Lower leg skin (tissue), 4 donors: ENCODE measurements at places on chromosomes 16 and 17. TPM values are rescaled to one million over a fixed set of nuclear protein-coding genes. Genes with fewer than 3 reads are reported as not detected.

- DNase-seq, result no peak
Measured at GRCh38 chr16:69436896-69437295, 12.5 kb downstream of the CYB5B start.

DNA sequence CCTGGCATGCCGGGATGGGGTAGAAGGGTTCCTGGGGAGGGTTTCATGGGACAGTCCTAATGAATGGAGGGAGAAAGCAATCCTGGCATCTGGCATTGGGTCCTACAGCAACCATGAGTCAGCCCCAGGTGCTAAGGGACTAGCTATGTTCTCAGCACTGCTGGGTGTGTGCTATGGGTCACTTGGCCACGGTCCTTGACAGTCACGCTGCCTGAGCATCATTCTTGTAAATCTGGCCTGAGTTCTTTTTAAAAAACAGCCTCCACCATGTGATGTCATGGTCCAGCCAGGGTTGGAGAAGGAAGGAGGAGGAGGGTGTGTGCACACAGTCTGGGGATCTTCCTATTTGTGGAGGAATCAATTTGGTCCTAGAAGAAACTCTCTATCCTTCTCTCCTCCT lies 6.2 kb upstream of the RAMP2 start:
- DNase-seq, result peak; percentile 83

DNA sequence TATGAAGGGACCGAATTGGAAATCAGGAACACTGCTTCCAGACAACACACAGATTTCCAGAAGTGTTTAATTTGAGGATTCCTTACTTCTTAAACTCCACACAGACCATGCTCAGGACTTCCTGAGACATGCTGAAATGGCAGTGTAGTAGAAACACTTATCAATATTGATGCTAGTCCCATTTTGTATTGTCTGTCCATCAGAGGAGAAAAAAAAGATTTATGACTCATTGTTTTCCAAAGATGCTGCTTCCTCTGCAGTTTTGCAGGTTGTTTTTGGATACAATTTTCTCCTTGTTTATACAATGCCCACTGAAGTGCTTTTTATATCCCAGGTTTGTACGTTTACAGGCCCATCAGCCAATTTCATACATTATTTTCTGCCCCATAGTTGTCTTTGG lies 68.3 kb upstream of the TANC2 start:
- no peak for DNase-seq

DNA sequence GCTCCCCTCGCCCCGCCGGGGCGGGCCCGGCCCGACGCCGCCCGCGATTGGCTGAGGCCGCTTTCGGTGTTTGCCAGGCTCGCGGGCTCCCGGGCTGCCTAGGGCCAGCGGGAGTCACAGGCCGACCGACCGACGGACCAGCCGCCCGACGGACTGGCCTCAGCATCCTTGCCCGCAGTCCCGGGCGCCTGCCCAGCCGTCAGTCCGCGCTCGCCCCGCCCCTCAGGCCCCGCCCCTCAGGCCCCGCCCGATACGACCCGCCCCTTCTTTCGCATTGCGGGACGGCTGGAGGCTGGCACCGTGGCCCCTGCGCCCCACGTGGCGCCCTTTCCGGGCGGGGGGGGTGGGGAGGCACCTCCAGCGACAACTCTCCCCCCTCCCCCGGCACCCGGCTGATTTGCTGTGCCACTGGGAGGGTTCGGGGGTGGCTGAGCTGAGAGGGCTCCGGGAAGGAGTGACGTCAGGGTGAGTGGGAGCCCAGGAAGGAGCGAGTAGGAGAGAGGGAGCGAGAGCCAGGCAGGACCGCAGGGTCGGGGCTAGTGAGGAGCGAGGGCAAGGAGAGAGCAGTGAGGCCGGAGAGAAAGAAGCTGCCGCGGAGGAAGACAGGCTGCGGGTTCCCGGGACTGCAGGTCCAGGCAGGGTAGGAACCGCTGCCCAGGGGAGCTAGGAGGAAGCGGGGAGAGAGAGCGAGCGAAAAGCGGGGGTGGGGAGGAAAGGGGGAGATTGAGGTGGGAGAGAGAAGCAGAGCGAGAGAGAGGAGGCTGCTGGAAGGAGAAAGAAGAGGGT lies at the start of gene ASPHD1:
ASPHD1 (plus strand) TSS at position 387 of the 786 bp plus-strand sequence. CDS start 484 bp downstream, outside the sequence.
- DNase-seq, result no peak

GRCh38 chr16:79690159-79690558 lies 89.6 kb upstream of the MAF start:
- DNase-seq, result no peak

DNA sequence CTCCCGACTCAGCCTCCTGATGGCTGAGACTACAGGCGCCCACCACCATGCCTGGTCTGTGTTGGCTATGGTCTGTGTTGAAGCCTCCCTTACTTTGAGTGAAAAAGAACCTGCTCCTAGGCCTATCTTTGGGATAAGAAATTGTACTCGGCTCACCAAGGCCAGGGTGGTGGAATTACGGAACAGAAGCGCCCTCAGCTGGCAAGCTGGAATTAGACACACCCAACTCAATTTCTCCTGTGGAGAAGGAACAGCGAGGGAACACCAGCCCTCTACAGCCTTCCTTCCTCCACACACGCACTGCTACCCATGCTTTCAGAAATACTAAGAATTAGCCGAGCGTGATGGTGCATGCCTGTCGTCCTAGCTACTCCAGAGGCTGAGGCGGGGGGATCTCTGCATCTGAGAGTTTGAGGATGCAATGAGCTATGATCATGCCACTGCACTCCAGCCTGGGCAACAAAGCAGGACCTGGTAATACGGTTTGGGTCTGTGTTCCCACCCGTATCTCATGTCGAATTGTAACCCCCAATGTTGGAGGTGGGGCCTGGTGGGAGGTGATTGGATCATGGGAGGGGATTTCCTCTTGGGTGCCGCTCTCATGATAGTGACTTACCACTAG lies 40.1 kb upstream of the RBBP6 start:
- no peak for DNase-seq

DNA sequence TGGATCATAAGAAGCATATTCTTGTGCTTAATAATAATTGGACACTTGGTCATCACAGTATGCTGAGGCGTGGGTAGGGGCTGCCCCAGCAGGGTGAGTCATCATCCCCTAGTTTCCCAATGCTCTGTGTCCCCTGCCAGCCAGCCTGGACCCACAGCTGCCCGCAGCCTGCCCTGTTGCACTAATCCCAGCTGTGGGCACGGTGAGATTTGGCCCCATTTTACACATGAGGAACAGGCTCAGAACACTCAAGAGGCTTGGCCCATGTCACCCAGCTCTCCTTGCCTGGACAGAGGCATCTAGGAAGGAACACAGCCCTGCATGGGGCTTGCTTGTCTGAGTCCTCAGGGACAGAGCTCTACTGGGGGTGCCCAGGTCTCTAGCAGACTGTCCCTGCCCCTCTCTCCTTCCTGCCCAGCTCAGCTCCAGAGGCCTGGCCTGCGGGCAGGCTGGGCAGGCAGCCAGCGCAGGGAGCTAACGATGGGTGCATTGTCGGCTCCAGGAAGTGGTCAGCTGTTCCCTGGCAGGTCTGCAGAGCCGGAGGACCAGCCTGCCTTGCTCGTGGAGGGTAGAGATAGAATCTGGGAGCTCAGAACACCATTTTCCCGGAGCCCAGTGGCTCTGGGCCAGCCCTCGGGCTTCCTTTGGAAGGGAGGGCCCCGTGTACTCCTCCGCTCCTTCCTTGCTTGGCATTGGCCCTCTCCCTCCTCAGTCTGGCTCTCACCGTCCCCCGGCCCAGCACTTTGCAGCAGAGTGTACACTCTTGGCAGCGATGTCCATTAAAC lies 189.4 kb downstream of the RAB11FIP4 start:
- peak; percentile 88 for DNase-seq

DNA sequence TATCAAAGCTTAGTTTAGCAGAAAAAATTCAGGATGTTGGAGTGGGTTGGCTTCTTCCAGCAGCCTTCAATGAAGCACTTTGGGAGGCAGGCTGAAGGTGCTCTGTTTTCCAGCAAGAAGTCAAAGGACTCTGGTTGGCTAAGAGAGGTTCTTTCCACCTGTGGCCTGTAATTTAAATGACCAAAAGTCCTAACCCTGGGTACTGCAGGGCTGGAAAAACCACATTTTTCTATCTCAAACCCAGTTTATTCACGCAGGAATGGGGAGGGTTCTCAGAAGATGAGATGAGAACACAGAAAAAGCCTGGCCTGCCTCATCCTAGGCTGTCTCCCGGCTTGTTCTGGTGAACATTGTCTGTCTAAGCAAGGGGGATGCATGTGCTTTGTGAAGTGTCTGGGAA lies 68.6 kb upstream of the ZFHX3 start:
- DNase-seq, result no peak

KRT12 gene
- total RNA-seq, result not detected

RGS11 gene
- total RNA-seq, result 0.86 TPM

GRCh38 chr17:77382966-77383612 lies 242.3 kb downstream of the SEC14L1 start:
- no peak for DNase-seq

- DNase-seq, result no peak
Measured at GRCh38 chr17:67511012-67511411, 133.9 kb downstream of the PITPNC1 start.

DNA sequence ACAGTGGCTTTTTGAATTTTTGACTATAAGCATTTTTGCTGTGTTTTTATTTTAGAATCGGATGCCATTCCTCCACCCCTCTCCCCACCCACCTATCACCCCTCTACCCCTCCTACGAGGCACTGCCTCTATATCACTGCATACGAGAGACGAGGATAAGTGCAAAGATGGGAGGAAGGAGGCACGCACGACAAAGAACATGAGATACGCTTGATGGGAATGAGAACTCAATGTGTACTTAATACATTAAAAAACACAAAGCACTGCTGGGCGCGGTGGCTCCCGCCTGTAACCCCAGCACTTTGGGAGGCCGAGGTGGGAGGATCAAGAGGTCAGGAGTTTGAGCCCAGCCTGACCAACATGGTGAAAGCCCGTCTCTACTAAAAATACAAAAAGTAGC lies 8.8 kb upstream of the USP43 start:
- no peak for DNase-seq

DNA sequence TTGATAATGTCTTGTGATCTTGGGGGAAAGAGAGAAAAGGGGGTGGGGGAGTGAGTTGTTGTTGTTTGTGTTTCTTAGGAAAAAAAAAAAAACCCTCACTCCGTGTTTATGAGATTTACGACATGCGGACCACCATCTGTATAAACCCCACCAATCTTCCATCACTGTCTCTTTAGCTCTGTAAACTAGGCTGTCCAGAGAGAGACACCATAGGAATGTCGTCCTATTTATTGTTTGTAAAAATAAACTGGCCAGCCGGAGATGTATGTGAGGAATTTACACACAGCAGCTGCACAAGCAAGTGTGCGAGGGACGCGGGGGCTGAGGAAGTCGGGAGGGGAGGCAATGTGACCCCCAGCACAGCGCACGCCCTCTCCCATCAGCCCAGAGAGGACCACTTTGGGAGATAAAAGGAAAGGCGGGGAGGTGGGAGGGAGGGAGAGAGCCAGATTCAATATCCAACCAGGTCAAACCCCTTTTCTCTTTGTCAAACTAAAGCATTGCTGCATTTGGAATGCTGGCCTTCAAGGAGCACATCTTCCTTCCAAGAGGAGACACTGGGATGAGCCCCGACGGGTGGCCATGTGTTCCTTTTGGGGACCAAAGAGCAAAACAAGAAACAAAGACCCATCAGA lies 136.2 kb upstream of the SALL1 start:
- DNase-seq, result no peak

DNA sequence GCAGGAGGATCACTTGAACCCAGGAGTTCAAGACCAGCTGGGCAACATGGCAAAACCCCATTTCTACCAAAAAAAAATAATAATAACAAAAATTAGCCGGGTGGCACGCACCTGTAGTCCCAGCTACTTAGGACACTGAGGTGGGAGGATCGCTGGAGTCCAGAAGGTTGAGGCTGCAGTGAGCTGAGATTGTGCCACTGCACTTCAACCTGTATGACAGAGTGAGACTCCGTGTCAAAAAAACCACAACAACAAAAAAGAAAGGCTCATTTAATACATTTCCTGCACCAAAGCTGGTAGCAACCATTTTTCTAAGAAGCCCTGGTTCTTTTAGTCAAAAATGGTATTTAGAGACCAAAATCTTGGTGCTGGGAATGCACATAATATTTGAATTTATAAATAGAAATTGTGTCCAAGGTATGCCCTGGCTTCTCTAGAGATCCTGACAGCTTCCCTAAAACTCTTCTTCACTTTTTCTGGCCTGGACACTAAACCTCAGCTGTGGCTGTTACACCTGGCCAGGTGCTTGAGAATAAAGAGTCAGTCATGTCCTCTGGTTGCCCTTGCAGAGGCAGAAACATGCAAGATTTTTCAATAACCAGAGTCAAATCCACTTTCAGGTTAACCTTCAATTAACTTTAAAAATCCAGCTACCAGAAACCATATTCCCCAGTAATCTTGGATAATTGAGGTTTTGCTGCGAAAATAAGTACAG lies 35.9 kb downstream of the SCNN1B start:
- DNase-seq, result no peak

- DNase-seq, result no peak
Measured at GRCh38 chr16:85999778-86000177, 100.8 kb downstream of the IRF8 start.

DNA sequence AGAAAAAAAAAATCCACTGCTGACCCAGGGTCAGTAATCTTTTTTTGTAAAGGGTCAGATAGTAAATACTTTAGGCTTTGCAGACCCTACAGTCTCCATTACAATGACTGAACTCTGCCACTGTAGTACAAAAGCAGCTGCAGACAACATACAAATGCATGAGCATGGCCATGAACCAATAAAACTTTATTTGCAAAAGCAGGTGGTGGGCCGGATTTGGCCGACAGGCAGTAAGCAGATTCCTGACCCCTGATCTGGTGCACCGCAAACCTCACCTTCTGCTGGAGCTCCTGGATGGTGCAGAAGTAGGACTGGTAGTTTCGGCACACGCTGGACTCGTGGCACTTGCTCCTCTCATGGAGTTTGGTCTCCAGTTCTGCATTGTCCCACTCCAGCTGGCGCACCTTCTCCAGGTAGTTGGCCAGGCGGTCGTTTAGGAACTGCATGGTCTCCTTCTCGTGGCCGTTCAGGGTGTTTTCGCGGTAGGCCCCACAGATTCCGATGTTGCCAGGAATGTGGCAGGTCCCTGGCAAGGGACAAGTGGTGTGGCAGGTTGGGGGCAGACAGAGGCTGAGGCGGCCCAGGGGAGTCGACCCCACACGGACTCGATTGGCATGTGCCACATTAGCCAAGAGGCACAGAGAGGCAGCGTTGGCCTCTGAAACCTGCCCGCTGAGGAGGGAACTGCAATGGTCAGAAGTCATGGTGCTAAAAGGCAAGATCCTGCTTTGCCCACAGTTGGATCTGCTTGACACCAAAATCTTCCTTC lies 13.1 kb downstream of the KRT37 start:
- no peak for DNase-seq

- DNase-seq, result no peak
Measured at GRCh38 chr16:89070590-89070989, 23.1 kb upstream of the ACSF3 start.

DNA sequence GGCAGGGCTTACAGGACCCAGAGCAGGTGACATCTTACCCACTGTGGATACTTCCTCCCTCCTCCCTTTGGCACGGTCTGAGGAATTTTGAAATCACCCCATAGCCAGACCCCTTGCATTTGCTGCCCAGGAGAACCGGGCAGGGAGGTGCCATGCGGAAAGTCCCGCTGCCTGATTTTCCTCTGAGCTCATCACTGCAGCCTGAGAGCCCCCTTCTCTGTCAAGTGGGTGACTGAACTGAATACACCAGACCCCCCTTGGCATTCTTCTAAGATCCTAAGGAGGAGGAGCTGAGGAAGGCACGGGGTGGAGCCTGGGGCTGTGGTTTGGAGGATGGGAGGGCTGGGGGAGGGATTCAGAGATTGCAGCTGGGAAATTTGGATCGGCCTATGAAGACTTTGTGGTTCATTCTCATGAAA lies 173.4 kb downstream of the RAB11FIP4 start:
- no peak for DNase-seq

- no peak for DNase-seq
Measured at GRCh38 chr17:45296003-45296832, 20.6 kb downstream of the MAP3K14 start.
